ENCODE measurements at places on chromosomes 2 and 18. TPM values are rescaled to one million over a fixed set of nuclear protein-coding genes. Genes with fewer than 3 reads are reported as not detected.

CCBE1 gene
- total RNA-seq: 26.3 TPM

DNA sequence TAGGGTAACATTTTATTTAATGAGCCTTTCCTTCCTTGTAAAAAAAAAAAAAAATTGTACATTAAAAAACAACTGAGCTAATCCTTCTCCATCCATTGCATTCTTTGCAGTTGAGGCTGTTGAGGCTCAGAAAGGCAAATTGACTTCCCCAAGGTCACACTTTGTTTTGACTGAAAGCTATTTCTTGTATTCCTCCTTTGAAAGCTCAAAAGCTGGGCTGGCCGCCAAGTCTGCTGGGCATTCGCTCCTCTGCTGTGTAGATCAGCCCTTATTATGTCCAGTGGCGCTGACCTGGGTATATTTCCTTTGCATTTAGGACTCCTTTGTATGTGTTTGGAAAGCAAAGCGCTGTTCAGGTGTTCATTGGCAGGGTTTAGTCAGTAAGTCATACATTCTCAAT is 44.0 kb downstream of the SGPP2 start:
- DNase-seq: peak; percentile 19

SP140 gene
- 0.56 TPM for total RNA-seq

DNA sequence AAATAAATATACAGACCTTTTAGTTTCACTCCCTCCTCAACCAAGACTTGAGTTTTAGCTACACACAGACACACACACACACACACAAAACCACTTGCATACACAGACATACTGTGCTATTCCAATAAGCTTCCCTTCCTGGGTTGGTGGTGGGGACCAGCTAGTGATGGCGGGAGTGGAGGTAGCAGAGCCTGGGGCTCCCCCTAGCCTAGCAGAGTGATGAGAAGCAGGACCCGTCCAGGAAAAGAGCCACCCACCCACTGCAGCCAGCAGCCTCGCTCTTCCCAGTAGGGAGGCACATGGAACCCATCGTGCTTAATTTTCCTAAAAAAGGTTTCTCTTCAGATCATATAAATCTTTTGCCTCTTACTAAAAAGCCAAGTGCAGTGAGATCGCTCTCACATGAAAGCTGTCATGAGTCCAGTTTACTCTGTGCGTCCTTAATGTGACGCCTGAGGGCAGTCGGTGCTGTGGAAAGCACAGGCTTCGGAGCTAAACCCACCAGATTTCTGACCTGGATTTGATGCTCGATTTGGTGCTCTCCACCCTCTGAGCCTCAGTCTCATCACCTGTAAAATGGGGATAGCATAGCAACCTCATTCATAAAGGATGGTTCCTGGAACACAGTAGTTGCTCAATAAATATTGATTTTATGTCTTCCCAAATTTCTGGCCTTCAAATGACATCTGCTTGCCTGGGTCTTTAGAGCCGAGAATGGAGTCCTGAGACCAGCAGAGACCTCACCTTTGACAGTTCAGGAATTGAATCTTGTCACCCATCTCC is 60.1 kb upstream of the YWHAQ start:
- no peak for DNase-seq

EFEMP1 gene
- 69.2 TPM for total RNA-seq

SLC14A1 gene
- 35.8 TPM for total RNA-seq
